Aorta (tissue), 5 donors: ENCODE measurements at places on chromosomes 2 and 18.

DNA sequence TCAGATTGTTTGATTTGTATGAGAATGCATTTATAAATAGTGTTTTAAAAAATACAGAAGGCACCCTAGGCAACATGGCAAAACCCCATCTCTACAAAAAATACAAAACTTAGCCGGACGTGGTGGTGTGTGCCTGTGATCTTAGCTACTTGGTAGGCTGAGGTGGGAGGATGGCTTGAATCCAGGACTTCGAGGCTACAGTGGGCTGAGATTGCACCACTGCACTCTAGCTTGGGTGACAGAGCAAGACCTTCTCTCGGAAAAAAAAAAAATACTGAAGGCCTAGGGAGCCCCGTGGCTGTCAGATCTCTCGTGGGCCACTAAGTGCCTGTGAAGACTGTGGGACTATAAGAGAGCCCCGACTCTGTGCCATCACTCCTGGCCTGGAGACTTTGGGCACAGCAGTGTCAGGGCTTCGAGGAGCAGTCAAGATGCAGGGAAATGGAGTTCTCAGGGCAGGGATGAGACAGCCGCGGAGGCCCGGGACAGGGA lies 40.5 kb downstream of the MYO7B start:
- no peaks in the 10 kb centered on the region for H3K36me3 ChIP-seq
- no peaks in the 10 kb centered on the region for H3K27me3 ChIP-seq
- H3K27ac ChIP-seq = peak overlapping the region; percentile 4
- no peaks in the 10 kb centered on the region for H3K4me1 ChIP-seq
- no peak for DNase-seq

GRCh38 chr2:239529313-239530015 lies 128.6 kb upstream of the HDAC4 start:
- no peaks in the 10 kb centered on the region for H3K4me1 ChIP-seq
- no peak overlapping the region for H3K27ac ChIP-seq
- H3K4me3 ChIP-seq = no peak overlapping the region
- no peaks in the 10 kb centered on the region for H3K27me3 ChIP-seq

DNA sequence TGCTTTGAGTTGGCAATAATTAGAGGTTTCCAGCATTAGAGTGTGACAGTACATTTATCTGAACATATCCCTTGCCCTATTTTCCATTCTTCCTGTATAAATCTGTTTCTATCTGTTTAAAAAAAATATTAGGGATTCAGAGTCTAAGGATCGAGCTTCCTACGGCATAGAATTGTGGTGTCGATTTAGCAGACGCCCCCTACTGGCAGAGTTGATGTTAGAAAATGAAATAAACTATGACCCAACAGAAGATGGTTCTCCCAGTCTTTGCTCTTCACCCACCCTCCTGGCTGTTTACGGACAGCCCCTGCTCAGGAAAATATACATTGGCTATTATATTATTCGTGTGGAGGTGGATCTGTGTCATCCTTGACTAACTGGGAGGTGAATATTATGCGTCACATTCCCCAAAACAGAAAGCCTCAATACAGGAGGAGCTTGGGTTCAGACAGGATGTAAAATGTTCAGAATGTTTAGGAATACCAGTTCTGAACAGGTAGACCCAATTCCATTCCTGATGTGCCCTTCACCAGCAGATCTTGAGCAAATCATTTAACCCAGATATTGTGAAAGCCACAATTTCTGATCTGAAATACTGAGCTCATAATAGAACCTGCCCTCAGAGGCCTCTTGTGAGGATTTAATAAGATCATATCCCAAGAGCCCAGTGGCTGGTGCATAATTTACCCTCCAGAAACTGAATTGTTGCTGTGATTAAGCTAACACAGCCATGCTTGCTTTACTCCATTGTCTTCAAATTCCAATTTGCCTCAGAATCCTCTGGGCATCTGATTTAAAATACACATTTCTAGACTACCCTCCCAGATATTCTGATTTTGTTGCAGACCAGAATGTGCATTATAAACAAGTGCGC lies 10.8 kb upstream of the ERMN start:
- peaks cover 2% of the 10 kb centered on the region for H3K27me3 ChIP-seq
- no peak overlapping the region for H3K4me3 ChIP-seq
- no peak for DNase-seq
- no peaks in the 10 kb centered on the region for H3K36me3 ChIP-seq

DNA sequence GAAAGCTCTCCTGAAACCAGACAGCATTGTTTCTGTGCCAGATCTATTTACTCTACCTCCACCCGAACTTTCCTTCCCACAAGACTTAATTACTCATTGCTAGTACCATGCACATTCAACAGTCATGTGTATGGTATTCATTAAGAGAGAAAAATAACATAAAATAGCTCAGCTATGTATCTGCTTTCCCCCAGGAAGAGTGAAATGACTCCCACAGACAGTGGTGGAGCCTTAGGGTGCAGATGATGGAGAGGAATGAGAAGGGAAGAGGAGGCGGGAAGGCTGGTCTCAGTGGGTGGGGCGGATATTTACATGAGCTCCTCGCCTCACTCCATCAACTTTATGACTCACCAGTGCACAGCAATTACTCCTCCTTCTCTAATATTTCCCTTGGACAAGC lies 724.5 kb downstream of the EPHA4 start:
- H3K27me3 ChIP-seq = no peaks in the 10 kb centered on the region
- H3K4me1 ChIP-seq = no peaks in the 10 kb centered on the region
- no peak for DNase-seq
- H3K27ac ChIP-seq = no peak overlapping the region
- no peaks in the 10 kb centered on the region for H3K36me3 ChIP-seq

DNA sequence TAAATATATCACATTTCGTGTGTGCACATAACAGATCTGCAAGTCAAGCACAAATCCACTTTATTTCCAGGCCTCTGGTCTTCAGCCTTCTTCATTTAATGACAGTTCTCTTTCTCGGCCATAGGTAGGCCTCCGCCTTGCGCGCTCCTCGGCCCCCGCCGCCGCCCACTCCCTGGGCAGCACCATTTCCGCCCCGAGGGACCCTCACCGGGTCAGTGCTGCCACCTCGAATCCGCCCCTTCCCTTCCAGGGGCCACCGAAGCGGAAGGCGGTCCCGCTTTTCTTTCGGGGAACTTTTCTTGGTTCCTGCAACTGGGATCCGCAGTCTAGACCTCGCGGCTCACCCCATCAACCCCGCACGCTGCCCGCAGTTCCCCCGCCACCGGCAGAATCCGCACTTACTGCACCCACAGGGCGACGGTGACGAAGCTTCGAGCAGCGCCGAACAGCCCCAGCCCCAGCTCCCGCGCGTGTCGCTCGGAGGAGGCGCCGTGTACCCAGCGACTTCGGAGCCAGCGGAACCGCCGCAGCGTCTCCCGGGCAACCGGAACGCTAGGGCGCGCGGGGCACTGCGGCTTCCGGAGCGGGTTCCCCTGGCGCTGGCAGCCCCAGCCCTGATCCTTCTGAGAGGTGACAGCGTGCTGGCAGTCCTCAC lies at the start of gene CDKL4:
Gene CDKL4, minus strand, starts transcription at position 502 of the 655 bp plus-strand sequence.
- H3K27ac ChIP-seq = no peak within 1 kb of the TSS
- no peak for DNase-seq
- no peaks in the 10 kb centered on the region for H3K4me1 ChIP-seq
- H3K36me3 ChIP-seq = no peaks in the 10 kb centered on the region

- H3K36me3 ChIP-seq = no peaks in the 10 kb centered on the region
- no peaks in the 10 kb centered on the region for H3K4me1 ChIP-seq
- H3K4me3 ChIP-seq = no peak overlapping the region
- DNase-seq = no peak
- H3K27ac ChIP-seq = no peak overlapping the region
Observed at GRCh38 chr2:30934066-30934465, 126.8 kb upstream of the CAPN13 start.

- H3K36me3 ChIP-seq = peaks cover 6% of the 10 kb centered on the region
- no peak for DNase-seq
- no peak overlapping the region for H3K4me3 ChIP-seq
Observed at GRCh38 chr2:65076345-65076710, 20.1 kb downstream of the CEP68 start.

DNA sequence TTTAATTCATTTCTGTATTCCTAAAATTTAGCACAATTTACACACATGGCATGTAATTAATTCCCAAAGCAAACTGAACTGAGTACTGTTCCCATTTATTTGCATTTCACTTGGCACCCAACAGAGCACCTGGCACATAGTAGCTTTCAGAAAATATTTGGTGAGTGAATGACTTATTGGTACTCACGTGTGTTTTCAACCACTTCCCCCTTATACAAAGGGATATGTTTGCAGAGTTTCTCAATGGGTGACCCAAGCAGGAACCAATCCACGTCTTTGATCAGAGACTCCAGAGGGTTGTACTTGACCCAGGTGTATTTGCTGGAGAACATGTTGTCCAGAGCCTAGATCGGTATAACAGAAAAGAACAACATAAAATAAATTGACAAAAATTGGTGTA lies 6.6 kb downstream of the GKN2 start:
- no peaks in the 10 kb centered on the region for H3K4me1 ChIP-seq
- no peak overlapping the region for H3K4me3 ChIP-seq
- H3K36me3 ChIP-seq = no peaks in the 10 kb centered on the region
- H3K27ac ChIP-seq = no peak overlapping the region
- no peak for DNase-seq

DNA sequence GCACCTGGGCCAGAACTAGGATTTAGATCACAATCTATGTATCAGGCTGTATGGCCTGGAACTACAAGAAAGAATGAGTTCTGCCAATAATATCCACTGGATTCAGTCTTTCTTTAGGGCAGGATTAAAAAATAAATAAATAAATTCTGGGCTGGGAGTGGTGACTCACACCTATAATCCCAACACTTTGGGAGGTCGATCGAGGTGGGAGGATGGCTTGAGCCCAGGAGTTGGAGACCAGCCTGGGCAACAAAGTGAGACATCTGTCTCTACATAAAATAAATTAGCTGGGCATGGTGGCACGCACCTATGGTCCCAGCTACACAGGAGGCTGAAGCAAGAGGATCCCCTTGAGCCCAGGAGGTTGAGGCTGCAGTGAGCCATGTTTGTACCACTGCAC lies 8.1 kb downstream of the AMMECR1L start:
- DNase-seq = no peak
- no peak overlapping the region for H3K4me3 ChIP-seq
- H3K27me3 ChIP-seq = no peaks in the 10 kb centered on the region
- no peak overlapping the region for H3K27ac ChIP-seq
- no peaks in the 10 kb centered on the region for H3K4me1 ChIP-seq
- H3K36me3 ChIP-seq = peaks cover 5% of the 10 kb centered on the region
